ENCODE measurements at places on chromosomes 2 and 18.

GRCh38 chr18:31835528-31836133 lies 75.0 kb upstream of the SLC25A52 start:
- no peak for DNase-seq

DNA sequence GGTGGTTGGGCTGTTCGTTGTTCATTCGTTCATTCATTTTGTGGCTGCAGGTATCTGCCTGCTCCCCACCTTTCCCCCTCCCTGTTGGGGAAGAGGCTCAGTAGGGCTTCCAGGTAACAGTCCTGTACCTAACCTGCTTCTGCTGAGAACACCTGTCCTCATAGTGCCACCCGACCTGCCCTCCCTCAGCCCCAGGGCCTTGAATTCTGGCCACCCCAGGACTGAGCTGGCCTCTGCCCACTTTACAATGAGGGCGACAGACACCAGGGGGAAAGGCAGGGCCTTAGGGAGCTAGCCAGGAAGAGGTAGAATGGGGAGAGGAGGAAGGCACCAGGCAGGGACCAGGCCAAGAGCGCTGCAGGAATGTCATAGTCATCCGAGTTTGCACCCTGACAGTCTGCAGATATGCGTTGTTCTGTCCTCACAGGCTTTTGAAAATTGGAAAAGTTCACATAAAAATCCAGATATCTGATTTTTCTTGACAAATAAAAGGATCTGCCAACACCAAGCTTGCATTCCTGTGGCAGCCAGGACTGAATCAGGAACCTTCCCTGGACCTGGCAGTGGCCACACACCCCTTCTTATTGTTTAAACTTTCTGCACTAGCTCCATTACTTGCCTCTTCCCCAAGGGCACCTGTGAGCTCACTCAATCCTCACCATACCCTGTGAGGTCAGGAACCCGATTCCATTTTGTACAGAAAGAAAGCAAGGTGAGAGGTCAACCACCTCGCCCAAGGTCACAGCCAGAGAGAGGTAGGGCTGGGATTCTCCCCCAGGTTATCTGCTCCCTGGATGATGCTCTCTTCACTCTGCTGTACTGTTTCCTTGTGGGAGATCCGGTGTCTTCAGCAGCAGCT lies 35.3 kb upstream of the MRPL33 start:
- DNase-seq: no peak

GRCh38 chr2:118987886-118988285 lies 45.9 kb downstream of the MARCO start:
- no peak for DNase-seq

DNA sequence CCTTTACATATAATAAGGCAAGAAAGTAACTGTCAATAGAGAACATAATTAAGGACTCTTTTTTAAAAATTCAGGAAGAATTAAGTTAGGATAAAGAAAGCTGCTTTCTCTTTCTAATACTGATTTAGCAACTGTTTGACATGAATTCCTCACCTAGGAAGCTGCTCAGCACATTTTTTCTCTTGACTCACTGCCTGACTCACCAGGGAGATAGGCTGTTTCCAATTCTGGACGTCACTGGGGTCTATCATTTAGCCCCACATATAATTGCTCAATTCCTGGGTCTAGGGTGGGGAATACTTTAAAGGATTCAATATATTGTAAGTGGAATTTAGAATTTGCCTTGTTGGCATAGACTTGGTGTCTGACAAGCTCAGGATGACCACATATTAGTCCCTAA lies 50.8 kb upstream of the UGP2 start:
- DNase-seq: no peak

- no peak for DNase-seq
Measured at GRCh38 chr2:209121691-209122090, 302.2 kb upstream of the MAP2 start.

GRCh38 chr2:63399156-63399555 lies 189.1 kb downstream of the WDPCP start:
- no peak for DNase-seq

GRCh38 chr2:239274391-239275043 lies 126.3 kb downstream of the HDAC4 start:
- DNase-seq: peak; percentile 37

DNA sequence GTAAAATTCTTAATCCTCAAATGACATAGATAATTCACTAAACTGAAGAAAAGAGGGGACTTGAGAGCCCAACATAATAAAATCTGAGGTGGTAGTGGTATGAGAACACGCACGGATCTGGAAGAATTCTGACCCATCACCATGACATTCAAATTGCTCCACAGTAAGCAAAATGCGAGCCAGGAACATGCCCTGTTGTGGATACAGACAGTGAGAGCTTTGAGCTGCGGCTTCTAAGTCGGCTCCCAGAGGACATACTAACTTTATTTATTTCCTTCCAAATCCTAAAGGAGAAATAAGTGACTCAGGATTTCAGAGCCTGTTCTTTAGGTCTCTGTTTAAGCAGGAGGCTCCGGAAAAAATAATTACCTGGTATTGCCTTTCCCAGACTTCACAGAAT lies 143.4 kb upstream of the SMAD7 start:
- DNase-seq: no peak

DNA sequence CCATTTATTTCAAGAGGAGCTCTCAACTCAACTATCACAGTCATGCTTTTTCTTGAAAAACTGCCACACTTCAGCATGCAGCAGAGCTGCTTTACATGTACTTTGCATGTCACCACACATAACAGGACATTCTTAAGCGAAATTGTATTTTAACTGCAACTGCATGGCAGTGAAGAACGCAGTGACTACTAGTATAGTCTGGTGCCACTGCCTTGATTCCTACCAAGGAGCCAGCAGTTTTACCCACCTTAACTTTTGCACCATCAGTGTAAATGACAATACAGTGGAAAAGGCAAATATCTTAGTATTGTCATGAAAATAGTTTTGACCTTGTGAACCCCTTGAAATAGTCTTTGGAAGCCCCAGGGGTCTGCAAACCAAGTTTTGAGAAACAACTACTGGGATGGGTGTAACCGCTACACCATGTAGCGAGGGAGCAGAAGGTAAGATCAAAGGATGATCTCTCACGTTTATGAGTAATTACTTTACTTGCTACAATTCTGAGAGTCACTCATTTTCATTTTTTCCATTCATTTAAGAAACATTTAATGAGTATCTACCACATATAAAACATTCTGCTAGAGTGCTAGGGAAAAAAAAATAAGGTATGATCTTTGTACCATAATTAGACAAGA lies 32.3 kb upstream of the MPP4 start:
- DNase-seq: no peak

GRCh38 chr2:49236316-49236715 lies 82.0 kb upstream of the FSHR start:
- DNase-seq: no peak

GRCh38 chr18:35617865-35618264 lies 36.3 kb downstream of the GALNT1 start:
- no peak for DNase-seq
